CD4-positive, alpha-beta T cell treated with Interleukin-15 for 4 hours (primary cell): ENCODE measurements at places on chromosomes 7 and 10.
A peak's percentile ranks its signal among the peaks of the same experiment; 100 is the strongest.

DNA sequence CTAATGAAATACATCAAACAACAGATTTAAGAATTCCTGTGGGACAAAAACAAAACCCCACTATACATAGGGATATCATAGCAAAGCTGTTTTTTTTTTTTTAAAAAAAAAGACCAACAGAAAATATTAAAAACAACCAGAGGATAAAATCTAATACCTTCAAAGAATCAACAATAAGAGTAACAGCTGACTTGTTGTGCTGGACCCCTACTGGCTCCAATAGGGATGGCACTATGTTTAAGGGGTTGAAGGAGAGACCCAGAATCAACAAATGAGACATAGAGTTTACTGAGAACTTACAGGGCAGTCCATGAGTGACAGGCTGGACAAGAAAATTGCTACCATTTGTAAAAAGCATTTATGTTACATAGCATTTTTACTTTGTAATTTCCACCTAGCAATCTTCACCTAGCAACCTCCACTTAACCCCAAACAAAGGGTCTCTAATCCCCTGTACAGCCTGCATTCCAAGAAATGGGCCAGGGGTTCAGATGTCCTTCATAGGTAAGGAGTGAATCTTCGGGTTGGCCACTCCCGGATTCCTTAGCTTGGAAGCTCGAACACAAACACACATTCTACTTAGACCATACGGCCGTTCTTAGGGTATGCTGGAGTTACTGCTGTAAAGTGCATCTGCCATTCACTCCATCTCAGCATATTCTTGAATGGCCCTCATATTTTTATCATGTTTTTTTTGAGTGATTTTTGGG, 25.8 kb downstream of the ASZ1 start:
- DNase-seq, result no peak

DNA sequence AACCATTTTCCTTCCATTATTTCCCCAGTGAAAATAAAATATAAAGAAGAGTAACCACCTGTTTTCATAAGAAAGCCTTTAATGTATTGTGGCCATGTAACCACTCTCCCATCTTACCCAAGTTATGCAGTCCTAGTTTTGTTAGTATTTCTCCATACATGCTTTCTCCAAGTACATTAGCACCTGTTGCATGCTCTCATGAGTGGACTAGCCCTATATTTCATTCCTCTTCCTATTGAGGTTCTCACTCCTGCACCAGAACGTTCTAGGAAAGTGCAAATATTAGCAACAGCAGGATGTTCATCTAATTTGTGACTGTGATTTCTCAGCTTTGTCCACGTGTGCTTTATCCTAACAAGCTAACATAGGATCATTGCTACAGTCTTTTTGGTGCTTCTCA, 155.1 kb upstream of the NPVF start:
- DNase-seq, result no peak

GRCh38 chr7:106823631-106824030, 41.5 kb upstream of the PIK3CG start:
- DNase-seq, result no peak

- no peak for DNase-seq
These were observed 165.2 kb upstream of the TNS3 start for GRCh38 chr7:47747160-47747559.

GRCh38 chr10:92761571-92761970, 71.8 kb downstream of the HHEX start:
- no peak for DNase-seq

DNA sequence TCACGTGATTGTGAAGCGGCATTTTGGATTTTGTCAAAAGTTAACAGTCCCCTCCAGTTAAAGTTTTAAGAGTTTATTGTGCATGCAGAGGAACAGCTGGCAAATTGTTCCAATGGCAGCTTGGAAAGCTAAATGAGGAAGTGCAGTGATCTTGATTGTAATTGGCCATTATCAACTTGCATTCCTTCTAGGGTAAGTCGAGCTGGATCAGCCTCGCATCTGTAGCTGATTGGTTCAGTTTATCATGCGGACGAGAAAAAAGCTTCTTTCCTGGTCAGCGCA, 566 bp downstream of the ZNF789 start:
- DNase-seq, result peak; percentile 13

DNA sequence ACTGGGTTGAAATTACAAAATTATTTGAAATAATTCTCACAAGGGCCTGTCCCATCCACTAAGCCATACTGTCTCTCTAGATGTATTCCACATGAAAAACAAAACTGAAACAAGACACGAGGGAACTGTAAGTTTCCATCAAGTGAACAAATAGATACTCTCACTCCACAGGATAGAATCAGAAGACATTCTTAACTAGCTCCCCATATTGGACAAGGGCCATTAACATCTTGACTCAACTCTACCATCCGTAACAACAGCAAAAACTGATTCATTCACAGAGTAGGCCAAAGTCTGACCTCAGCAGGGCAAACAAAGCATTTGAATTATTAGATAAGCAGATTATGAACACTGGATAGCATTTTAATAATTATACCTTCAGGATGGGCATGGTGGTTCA, 29.1 kb downstream of the UBE2H start:
- DNase-seq, result no peak

GRCh38 chr7:33642312-33642711, 263.0 kb upstream of the BMPER start:
- DNase-seq, result no peak

GRCh38 chr10:85916286-85916685, 450.3 kb downstream of the GRID1 start:
- DNase-seq, result no peak

- no peak for DNase-seq
These were observed 26.2 kb upstream of the PRPF18 start for GRCh38 chr10:13560597-13560996.

GRCh38 chr10:70191972-70192305, 21.6 kb upstream of the SAR1A start:
- DNase-seq, result no peak

GRCh38 chr7:23183279-23184012, 1.6 kb downstream of the NUP42 start:
- no peak for DNase-seq

DNA sequence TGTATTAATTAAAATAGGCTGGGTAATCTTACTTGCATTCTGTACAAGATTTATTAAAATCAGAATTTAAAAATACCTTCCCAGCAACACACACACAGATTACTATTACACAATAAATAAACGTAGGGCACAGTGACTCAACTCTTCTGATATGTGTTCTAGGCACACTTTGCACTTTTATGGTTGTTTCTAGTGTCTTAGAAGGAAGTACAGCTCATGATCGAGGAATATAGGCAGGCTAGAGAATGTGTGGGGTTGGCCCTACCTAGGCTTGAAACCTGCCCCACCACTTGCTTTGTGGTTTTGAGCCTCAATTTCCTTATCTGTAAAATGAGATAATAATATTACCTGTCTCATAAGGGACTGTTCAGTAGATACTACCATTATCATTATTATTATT, 30.5 kb downstream of the ARMC3 start:
- DNase-seq, result no peak

DNA sequence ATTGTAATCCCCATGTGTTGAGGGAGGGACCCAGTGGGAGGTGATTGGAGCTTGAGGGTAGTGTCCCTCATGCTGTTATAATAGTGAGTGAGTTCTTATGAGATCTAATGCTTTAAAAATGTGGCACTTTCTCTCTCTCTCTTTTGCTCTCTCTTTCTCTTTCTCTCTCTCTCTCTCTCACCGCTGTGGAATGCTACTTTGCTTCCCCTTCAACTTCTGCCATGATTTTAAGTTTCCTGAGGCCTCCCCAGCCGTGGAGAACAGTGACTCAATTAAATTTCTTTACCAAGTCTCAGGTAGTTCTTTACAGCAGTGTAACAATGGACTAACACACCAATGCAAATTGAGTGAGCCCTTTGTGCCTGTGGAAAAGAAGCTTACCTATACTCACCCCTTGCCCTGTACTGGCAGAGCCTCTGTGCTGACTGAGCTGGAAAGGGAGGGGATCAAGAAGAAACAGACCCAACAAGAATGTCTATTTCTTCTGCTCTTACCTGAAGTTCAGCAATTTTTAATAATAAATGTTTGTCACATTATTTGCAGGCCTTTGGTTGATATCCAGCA, 642.5 kb upstream of the KCND2 start:
- no peak for DNase-seq

DNA sequence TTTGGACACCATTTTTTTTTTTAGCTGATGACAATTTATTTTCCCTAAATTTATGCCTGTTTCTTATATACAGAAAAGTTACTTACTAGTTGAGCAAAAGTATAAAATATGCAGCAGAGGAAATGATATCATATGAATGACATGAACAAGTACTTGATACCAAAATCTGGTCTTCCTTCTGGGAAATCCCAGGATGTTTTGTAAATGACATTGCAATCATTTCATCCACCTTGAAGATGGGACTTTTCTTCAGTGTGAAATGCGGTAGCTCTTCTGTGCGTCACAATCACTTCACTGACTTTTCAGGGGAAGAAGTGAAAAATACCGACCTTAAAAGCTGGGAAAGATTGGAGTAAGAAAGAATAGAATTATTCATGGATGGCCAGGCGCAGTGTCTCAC, 23.8 kb downstream of the C1QL3 start:
- no peak for DNase-seq

- DNase-seq, result peak; percentile 20
These were observed 975 bp upstream of the USP54 start for GRCh38 chr10:73591935-73592699.

- no peak for DNase-seq
These were observed 11.2 kb upstream of the JAKMIP3 start for GRCh38 chr10:132054564-132054963.

DNA sequence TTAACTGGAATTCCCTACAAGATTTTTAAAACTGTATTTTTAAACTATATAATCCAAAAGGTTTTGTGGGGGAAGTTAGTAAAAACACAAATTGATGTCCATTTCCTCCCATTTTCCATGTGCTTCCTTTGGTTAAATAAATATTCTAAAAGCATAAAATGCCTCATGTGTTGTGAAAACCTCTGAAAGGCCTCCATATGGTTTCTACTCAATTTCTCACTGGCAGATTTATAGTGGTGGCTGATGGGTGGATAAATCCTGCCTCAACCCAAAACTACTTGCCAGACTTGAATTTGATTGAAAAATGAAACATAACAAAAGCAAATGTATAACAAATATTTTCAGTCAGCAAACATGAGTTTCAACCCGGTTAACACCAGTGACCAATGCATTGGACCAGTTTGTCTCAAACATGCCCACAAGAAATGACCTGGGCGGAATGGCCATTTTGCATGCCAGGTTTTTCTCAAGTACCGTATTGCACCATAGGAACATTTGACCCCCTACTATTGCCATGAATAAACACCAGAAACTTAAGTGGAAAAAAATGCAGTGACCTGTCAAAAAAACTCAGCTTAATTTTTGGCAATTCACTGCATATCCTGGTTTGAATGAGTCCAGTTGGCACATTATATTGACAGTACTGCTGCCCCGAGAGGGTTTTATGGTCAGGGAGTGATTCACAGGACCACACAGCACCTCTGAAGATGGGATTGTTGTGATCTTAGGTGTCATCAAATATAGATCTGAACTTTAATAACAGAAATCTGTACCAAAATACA, 454.6 kb upstream of the ANKRD30A start:
- no peak for DNase-seq

GRCh38 chr10:69473304-69473990, 22.2 kb downstream of the TSPAN15 start:
- DNase-seq, result no peak

DNA sequence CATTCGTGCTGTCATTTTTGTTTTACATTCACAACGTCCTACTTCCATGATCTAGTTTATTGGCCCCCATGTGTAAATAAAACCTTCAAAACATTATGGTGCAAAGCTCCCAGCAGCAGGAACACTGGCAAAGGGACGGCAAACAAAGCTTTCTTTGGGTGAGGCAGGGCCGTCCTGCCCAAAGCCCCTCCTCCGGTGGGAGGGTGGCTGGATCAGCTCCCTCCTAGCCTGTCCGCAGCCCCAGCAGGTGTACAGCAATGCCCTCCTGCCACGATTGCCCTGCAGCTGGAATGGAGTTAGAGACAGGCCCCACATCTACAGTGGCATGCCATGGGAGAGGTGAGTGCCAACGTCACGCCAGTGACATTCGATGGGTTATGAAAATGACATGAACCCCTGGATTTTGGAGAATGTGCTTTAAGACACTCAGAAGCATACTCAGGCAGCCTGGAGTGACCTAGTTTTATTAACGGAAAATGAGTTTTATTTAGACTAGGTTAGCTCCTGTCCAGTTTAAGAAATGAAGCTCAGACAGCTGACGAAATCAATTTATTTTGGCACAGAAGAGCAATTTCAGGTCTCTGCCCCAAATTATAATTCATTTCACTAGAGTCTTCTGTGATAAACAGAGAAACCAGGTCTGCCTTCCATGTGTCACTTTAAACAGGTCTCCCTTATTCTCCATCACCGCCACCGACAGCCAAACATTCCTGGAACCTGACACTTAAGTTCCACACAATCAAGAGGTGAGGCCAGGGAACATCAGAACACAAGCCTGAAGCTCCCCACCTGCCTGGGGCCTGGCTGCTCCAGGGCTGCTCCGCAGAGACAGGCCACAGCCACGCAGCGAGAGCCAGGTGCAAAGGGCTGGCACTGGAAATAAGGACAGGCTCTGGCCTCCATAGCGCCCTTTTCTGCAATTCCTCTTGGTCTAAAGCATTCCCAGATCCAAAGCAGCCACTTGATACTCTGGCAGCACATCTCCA, 50.1 kb downstream of the VOPP1 start:
- DNase-seq, result no peak

- DNase-seq, result no peak
These were observed 167.5 kb downstream of the RNLS start for GRCh38 chr10:88415533-88416130.

GRCh38 chr10:104077247-104077646, 8.4 kb downstream of the COL17A1 start:
- DNase-seq, result no peak

DNA sequence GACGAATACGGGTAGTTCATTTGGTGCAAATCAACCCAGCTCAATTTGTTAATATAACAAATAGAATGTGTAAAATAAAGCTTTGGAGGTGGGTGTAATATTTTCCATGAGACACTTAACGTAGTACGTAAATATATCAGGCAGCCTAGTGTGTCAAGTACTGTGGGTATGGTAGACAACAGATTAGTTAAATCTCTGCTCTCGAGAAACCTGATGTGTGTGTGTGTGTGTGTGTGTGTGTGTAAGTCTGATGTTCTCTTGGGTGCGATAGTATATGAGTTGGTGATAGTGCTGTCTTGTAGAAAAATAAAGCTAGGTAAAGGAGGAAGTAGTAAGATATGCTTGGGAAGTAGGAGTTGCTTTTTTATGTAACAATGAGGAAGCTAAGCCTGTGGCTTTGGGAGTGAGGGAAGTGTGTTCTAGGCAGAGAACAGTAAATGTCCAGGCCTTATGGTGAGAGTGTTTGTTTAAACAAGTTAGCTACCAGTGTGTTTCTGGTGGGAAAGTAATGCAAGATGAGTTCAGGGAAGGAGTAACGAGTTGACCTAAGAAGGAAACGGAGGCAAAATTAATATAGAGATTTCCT, 26.1 kb downstream of the WAC start:
- no peak for DNase-seq

GRCh38 chr7:140159497-140159896, 17.3 kb downstream of the KDM7A start:
- no peak for DNase-seq

DNA sequence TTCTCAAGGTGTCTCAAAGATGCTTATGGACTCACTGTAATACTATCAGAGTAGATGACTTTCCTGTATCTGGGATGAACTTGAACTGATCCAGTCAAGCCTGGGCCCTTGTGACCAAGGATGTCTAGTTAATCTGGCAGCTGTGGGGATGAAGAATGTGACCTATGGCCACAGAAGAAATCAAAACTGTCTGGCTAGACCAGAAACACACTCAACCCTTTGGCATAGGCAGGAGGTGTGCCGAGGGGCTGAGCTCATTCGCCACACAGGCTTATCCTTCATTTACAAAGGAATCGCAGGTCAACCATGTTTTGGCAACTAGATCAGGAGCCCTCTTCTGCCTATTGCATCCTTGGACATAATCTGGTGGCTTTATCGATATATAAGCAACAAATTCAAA, 110.6 kb downstream of the ATXN7L1 start:
- no peak for DNase-seq
